ENCODE measurements at places on chromosomes 4 and X.

DNA sequence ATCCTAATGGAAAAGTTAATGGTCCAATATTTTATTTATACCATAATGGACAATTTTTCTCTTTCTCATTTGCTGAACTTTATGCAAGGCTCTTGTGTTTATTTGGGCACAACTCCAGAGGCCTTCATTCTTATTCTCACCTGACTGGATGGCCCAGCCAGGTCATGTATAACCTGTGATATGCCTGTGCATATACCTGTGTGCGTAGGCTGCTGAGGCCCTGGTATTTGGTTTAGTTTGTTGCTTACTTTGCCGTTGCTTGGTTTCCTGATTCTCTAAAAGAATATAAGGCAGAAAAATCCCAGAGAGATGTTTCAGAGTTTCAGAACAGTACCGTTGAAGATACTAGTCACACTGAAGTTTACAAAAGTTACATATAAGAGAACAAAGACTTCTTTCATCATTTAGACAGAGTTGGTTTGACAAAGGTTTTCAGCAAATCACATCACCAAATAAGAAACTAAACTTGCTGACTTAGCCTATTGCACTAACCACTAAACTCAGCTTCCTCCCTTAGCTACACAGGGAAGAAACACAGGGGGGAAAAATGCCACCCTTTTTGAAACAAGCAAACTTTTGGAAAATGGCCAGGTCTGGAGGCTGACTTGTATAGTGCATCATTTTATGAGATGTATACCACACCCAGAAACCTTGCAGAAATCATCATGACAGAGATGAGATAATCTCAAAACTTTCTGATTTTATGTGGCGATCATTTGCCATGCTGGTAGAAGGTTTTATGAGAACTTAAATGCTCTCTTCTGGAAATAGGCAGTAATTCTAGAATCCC is 248.5 kb downstream of the GRIA3 start:
- DNase-seq, result no peak

- no peak for DNase-seq
These were observed 96.7 kb downstream of the SYNPO2 start for GRCh38 chr4:118985170-118986000.

- no peak for DNase-seq
These were observed 405 bp upstream of the HS3ST1 start for GRCh38 chr4:11428899-11429698.

DNA sequence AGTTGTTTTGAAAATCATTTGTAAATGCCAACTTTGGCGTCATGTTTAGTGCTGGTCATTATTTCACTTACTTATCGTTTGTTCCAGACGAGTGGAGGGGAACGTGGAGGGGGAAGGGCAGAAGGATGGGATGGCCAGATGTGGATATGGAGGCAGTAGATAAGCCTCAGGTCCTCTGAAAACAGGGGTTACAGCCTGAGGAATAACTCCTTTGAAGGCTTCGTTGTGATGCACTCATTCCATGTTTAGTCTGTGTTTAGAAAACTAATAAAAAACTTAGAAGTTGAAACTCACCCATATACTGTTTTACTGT is 1.1 kb downstream of the MOB1B start:
- DNase-seq, result no peak

GRCh38 chr4:38366456-38366855 is 297.5 kb upstream of the KLF3 start:
- DNase-seq, result no peak

- peak; percentile 18 for DNase-seq
These were observed 80.3 kb upstream of the LSM6 start for GRCh38 chr4:146095091-146095690.

DNA sequence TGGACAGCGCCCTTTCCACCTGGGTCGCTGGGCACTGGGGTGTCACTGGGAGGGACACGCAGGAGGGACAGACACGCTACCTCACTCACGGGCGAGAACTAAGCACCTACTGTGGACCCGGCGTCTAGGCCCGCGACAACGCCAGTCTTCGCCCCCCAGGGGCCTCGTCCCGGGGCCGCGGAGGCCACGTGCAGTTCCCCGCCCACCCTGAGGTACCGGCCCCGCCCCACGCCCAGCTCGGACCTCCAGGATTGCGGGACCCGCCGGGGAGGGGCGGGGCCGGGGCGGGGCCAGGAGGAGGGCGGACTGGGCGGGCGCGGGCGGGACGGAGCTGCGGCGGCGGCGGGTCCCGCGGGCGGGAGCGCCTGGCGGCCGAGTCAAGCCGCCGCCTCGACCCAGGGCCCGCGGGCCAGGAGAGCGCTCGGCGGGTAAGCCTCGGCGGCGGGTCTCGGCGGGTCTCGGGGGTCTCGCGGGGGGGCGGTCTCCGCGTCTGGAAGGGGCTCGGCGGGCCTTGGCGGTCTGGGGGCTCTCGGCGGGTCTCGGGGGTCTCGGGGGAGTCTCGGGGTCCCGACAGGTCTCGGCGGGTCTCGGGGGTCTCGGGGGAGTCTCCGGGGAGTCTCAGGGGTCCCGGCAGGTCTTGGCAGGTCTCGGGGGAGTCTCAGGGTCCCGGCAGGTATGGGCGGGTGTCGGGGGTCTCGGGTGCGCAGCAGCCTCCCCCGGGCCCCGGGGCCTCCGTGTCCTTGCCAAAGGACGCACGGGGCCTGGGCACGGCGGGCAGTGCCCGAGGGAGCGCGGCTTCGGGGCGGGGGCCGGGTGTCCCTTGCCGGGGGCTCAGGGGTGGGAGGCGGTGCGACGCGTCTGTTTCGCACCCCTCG is at the start of gene SH3BP2:
Gene SH3BP2, plus strand, starts transcription at position 375 of the 875 bp plus-strand sequence. CDS start 27,533 bp downstream, outside the sequence.
- DNase-seq, result no peak

- DNase-seq, result peak; percentile 7
These were observed 30.4 kb downstream of the KIT start for GRCh38 chr4:54687887-54688841.

DNA sequence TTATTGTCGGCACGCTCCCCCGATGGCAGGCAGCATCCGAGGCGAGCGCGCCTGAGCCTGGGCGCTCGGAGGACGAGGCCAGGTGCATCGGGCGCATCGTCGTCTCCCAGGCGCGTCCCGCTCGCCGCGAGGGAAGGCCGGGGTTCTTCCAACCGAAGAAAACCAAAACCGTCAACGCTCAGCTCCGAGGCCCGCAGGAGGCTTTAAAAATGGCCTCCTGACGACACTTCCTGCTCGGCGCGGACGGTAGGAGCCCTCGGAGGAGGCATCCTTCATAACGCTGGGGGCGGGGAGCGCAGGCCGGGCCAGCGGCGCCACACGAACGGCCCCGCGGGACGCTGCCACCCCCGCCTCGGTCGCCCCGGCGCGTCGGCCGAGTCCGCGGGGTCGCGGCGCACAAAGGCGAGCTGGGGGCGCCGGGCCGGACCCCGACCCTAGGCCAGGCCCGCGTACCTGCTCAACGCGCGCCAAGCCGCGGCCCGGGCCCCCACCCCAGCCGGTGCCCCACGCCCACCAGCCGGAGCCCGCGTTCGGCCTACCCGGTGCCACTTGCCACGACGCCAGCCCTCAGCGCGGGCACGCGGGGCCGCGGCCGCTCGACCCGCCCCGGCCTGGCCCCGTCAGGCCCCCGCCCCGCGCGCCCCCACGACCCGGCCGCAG is 501 bp downstream of the ZNF518B start:
- no peak for DNase-seq

DNA sequence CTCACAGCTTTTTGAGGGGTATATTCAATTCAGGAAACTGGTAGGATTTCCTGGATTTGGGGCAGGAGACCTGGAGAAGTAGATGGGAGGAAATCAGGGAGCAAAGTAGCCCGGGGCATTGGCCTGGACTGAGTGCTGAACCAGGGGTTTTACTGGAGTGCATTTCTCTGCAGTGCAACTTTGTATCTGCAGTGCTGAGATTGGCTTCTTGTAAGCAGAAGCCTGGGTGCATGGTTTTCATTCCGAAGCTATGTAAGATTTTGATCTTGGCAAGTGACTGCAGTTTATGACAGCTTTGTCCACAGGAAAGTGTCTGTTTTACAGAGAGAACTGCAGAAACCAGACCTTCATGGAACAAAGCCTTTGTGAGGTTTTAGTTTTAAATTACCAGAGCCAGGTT is 158.3 kb downstream of the SPCS3 start:
- DNase-seq, result no peak

GRCh38 chr4:145681518-145681917 is 1.6 kb downstream of the C4orf51 start:
- no peak for DNase-seq

DNA sequence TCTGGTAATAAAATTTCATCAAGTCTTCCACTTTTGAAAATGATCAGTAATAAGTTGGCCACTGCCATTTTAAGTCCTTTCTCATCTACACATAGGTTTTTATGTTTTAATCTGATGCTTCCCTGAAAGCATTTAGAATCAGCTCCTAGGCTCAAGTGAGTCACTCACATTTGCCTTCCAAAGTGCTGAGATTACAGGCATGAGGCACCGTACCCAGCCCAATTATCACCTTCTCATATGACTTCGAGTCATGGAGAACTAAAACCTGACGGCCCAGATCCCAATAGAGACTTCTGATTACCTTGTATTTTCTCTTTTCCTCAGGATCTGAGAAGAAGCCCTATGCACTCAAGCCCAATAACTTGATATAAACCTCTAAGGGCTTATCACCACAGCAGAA is 140.8 kb downstream of the OPHN1 start:
- no peak for DNase-seq

- no peak for DNase-seq
These were observed 160.7 kb downstream of the NKX6-1 start for GRCh38 chr4:84338367-84338766.

DNA sequence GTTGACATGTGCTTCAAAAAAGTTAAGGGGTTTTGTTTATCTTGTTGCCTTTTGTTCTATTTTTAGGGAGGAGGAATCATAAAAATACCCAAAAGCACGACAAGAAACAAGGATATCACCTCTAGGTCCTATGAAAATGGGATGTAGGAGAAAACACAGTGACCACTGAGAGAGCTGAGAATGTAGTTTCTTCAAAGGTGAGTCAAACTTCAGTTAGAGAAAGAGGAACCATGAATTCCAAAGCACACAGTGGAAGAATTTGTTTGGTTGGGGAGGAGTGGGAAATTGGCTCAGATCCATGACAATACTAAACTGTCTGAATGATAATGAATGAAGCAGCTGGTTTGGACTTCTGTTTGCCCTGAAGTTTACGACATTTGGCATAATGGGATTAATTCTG is 19.1 kb upstream of the FRYL start:
- no peak for DNase-seq

GRCh38 chrX:63128509-63128908 is 222.6 kb downstream of the SPIN4 start:
- DNase-seq, result no peak

DNA sequence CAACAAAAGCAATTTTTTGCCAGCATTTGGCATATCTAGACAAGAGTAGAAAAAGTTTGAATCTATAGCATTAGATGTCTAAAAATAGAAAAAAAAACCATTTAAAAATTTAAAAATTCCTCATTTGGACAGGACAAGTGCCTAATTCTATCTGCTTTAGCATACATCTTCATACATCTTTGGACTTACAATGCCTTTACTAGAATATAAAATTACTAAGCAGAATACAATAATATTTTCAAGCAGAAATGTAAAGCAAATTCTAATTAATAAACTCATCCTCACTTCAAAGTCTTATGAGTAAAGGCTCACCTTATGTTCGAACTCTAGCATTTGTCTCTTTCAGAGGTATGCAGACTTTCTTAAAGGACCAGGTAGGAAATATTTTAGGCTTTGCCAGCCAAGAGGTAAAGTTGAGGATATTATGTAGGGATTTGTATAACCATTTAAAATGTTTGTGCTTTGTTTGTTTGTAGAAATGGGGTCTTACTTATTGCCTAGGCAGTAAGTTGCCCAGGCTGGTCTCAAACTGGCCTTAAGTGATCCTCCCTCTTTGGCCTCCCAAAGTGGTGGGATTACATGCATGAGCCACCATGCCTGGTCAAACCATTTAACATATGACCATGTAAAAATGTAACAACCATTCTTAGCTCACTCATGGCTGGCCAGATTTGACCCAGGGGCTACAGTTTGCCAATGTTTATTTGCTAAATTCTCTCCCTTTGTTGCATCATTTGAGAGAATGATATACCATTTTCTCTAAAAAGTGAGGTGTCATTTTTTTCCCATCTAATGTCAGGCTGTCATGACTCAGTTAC is 29.1 kb downstream of the UGDH start:
- DNase-seq, result no peak

DNA sequence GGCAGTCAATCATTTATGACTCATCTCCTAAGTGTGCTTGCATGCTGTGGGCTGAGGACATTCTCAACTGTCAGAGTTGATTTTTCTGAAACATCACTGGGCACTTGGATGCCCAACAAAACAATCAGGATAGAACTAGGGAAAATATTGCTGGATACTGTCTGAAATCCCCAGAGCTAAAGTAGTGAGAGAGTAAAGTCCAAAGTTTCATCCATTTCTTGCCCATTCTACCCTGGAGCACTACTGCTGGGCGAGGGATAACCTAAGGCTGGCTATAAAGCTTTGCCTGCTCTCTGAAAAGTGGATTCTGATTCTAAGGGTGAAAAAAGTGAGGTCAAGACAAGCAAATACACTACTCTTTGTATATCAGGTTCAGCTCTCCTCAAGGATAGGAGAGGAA is 279.6 kb upstream of the EDA2R start:
- no peak for DNase-seq

- DNase-seq, result no peak
These were observed 16.5 kb upstream of the SOX3 start for GRCh38 chrX:140521393-140521792.

DNA sequence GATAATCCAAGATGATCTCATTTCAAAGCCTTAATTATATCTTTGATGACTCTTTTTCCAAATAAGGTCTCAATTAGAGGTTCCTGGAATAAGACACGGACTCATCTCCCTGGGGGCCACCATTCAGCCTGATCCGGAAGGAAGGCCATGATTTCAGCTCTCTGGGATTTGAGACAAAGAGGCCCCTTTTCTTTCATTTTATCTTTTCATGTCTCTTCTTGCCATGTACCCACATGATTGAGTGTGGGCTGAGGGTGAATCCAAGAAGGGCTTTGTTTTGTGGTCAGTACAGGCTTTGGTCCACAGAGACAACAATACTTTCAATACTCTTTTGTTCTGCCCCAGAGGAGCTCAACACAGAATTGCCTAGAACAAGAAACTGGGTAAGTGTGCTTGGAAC is 261.2 kb downstream of the TRIML1 start:
- no peak for DNase-seq

DNA sequence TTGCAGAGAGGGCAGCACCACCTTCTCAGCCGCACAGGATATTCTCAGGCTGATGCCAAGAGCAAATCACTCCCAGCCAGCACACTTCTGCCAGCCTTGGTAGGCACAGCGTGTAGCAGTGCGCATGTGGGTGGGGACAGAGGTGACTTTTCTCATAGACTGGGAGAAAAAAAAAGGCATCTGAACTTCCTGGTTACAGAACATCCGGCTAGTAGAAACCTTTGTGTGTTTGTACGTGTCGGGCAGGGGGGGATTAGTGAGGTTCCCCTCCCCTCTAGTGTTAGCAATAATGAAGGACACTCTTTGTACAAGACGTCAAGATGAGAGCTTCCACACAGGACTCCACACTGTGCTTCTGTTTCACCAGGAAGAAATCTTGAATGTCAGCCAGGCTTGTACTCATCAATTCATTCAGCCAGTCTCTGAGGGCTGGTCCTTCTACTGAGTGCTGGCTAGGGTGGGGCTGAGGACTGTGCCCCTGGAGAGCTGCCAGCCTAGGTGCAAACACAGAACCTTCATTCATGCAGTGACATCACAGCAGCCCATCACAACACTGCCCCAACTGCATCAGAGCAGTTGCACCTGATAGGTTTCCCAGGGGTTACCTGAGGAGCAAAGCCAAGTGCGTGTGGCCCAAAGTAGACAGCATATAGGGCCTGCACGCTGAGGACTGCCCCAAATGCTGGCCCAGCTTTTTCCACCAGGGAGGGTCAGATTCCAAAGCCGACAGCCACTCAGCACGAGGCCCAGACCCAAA is 34.7 kb downstream of the SLC25A5 start:
- DNase-seq, result no peak
